OCI-M1 (cell line): ENCODE measurements at places on chromosomes 7 and 10.
A peak's percentile ranks its signal among the peaks of the same experiment; 100 is the strongest.

DNA sequence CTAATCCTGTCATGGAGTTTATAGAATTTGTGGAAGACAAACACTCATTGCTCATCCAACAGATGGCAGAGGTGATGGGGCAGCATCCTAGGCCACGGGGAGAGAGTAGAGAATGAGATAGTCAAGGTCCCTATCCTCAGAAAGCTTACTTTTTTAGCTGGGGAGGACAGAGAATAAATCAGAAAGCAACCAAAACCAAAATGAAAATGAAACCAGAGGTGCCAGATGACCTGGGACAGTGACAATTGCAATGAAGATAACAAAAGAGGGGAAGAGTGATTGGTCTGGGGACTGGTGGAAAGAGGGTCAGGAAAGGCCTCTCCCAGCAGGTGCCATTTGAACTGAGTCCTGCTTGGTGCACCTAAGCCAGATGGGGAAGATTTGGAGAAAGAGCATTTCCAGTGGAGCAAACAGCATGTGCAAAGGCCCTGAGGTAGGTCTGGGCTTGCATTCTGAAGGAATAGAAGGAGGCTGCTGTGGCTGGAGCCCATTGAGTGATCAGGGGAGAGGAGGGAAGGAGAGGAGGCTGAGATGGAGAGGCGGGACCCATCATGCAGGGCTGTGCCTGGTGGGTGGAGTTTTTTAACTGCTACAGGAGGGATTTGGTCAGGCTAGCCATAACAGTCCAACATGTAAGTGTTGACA, 164.1 kb downstream of the RPS24 start:
- DNase-seq: no peak

GRCh38 chr7:48182718-48183369, 11.6 kb downstream of the ABCA13 start:
- no peak for DNase-seq

DNA sequence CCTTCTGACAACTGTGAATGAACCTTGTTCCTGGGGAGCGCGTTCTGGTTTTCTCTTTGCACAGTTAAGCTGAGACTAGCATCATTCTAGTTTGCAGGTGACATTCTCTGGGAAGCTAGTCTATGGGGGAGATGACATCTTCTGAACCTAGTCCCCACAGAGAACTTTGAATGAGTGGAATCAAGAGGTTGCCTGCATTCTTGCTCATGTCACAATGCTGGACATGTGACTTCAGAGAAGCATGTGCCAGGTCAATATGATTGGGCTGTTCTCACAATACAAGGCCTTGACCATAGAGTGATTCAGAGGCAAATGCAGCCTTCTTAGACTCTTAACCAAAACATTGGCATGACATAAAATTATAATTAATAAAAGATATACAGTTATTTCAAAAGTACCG, 22.1 kb downstream of the KLLN start:
- no peak for DNase-seq

DNA sequence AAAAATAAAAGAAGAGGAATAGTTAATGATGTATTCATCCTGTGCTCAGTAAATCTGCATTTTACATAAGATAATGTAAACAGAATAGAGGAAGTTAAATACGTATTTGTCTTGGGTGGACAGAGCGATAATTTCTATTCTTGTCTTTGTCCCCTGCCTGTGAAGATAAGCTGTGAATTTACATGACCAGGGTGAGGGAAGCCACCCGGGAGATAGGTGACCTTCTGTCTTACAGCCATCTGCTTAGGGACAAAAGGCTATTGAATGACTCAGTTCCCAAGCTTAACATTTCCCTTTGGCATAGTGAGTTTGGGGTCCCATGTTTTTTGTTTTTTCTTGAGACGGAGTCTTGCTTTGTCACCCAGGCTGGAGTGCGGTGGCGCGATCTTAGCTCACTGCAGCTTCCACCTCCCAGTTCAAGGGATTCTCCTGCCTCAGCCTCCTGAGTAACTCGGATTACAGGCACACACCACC, 88.7 kb upstream of the KCTD7 start:
- peak; percentile 82 for DNase-seq

DNA sequence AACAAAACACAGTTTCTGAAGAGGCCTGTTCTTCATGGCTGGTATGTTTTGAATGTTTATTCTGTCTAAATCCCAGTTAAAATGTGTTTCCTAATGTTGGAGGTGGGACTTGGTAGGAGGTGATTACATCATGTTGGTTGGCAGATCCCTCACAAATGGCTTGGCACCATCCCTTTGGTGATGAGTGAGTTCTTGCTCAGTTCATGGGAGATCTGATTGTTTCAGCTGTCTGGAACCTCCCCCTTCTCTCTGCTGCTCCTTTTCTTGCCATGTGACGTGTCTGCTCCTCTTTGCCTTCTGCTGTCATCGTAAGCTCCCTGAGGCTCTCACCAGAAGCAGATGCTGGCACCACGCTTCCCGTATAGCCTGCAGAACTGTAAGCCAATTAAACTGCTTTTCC, 383.6 kb upstream of the TPK1 start:
- DNase-seq: no peak

- peak; percentile 78 for DNase-seq
Measured at GRCh38 chr10:128150045-128150493, 23.8 kb upstream of the MKI67 start.

DNA sequence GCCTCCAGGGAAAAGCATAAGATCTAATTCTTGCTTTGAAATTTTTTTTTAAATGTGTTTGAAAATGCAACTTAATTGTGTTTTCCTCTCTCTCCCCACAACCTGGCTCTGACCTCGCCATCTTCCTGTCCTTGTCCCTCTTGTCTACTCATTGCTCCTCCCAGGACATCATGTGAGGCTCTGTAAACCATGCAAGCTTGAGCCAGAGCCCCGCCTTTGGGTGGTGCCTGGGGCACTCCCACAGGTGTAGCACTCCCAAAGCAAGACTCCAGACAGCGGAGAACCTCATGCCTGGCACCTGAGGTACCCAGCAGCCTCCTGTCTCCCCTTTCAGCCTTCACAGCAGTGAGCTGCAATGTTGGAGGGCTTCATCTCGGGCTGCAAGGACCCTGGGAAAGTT, 9.8 kb upstream of the CDHR1 start:
- no peak for DNase-seq

DNA sequence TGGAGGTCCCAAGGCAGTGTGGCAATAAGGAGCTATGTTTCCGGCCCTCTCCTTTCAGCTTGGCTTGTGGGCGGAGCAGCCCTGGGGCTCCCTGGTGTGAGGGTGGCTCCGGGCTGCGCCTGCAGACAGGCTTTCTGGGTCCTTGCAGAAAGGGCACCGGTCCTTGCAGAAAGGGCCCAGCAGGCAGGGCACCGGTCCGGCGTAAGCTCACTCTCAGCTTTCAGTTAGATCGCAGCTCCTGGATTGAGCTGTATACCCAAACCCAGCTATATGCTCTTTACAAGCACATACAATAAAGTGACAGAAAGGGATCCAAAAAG, 293.8 kb upstream of the SHH start:
- no peak for DNase-seq

DNA sequence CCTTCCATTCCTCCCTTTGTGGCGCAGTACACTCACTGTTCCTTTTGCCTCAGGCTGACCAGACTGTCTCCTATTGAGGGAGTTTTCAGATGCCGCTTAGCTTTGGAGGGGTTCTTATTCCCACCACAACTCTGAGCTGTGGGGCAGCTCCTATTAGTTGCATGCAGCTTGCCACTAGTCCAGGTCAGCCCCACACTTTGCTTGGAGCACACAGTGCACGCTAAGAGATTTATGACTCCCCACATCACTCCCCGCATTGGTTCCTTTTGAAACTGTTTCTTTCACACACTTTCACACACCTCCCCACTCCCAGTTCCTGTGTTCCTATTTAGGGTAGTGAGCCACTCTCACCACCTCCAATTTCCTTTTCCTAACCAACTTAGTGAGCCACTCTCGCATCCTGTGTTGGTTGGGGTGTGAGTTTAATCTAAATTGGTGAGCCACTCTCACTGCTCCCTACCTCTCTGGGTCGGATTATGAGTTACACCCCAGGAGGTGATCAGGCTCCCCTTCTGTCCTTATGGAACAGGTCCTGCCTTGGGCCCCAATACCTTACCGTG, 10.4 kb upstream of the ZNF485 start:
- no peak for DNase-seq

- no peak for DNase-seq
Measured at GRCh38 chr10:23111517-23112286, 16.3 kb downstream of the MSRB2 start.

DNA sequence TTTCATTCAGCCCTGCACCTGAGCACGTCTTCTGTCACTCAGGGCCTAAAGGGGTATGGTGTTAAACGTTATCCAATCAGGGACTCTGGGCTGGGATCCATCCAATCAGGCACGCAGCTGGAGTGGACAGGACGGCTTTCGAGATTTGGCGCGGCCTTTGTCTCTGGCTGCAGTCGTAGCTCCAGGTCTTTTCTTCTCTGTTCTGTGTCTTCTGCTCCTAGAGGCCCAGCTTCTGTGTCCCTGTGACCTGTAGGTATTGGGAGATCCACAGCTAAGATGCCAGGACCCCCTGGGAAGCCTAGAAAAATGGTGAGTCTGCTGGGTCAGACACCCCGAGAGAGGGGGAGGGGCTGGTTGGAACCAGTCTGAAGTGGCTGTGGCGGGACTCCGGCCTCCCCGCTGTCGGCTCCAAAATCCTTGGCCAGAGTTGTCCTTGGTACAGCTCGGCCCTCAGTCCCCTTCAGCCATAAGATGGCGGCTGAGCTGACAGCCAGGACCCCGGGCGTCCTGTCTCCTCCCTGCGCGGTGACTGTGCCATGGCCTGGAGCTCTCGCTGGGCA, 11.7 kb upstream of the ZNF680 start:
- DNase-seq: peak; percentile 93

DNA sequence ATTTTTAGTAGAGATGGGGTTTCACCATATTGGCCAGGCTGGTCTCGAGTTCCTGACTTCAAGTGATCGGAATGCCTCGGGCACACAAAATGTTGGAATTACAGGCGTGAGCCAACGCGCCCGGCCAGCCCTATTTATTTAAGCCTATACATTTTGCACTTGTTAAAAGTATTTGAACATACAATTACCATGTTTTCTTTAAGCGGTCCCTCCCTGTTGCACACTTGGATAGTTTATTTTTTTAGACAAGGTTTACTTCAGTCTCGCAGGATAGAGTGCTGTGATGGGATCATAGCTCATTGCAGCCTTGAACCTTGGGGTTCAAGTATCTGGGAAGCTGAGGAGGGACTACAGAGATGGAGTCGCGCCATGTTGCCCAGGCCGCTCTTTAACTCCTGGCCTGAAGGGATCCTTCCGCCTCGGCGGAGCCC, 35.7 kb upstream of the SRRM3 start:
- no peak for DNase-seq

- no peak for DNase-seq
Measured at GRCh38 chr7:32108651-32109050, 38.4 kb upstream of the PDE1C start.

DNA sequence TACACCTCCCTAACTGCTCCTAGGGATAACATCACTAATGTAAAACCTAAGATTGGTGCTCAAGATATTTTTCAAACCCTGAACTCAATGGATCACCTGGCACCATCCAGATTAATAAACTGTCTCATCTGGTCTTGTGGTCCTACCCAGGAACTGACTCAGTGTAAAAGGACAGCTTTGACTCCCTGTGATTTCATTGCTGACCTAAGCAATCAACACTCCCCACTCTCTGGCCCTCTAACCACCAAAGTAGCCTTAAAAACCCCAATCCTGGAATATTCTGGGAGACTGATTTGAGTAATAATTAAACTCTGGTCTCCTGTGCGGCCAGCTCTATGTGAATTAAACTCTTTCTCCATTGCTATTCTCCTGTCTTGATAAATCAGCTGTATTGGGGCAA, 6.2 kb upstream of the USP54 start:
- no peak for DNase-seq

GRCh38 chr10:14010101-14010558, 320.6 kb downstream of the FRMD4A start:
- no peak for DNase-seq

GRCh38 chr10:73793456-73793855, 8.1 kb downstream of the ZSWIM8 start:
- DNase-seq: no peak

DNA sequence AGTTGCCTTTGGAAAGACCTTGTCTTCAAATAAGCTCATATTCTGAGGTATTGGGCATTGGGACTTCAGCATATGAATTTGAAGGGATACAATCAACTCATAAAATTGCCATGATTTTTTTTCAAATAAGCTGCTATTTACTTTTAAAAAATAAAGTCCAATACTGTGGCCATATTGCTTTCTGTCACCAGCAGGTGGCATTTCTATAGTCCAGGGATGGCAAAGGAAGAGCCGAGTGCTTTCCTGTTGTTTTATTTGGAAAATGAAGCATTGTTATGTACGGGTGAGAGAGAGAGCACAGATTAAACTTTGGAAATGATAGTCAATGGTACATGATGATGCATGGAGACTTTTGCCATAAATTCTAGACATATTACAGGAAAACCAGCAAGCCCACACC, 104.1 kb upstream of the DPP6 start:
- DNase-seq: no peak
